Fibroblast of skin of left biceps (primary cell): ENCODE measurements at places on chromosomes 16 and 17.
A peak's percentile ranks its signal among the peaks of the same experiment; 100 is the strongest.

DNA sequence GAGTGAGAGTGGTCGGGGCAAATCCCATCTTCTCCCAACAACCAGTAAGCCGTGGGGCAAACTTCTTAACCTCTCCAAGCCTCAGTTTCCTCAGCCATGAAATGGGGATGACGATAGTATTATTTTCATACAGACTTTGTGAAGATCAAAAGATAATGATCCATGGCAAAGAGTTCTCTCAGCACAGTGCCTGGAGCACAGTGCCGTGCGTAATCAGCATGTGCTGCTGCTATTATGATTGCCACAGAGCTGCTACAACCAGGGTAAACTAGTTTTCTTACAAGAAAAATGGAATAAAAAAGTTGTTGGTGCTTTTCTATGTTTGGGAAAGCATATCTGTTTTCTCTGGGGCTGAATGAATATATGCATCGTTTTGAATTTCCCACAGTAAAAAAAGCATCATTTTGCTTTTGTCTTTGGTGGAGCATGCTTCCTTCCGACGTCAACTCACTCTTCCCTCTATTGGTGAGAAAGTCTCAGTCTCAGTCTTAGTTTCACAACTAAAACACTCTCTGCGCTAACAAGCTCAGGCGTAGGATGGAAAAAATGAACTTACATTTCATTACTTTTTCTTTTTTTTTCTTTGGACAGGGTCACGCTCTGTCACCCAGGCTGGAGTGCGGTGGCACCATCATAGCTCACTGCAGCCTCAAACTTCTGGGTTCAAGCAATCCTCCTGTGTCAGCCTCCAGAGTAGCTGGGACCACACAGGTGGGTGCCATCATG lies 37.2 kb downstream of the CDK5R1 start:
- no peak for DNase-seq

DNA sequence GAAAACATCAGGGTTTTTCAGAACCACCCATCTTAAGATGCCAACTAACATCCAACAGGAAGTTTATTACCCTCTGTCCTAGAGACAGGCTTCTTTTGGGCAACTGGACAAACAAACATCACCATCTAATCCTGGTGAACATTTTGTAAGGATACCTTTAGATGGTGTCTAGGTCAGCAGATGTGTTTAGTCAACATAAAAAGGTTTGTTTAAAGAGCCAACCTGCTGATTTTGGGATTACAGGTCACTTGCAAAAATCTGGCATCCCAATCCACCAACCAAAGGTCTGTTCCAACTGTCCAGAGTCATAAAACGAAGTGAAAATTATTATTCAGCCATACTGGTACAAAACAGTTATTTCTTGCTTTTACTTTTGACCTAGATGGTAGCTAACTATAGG lies 145.2 kb upstream of the C17orf78 start:
- no peak for DNase-seq

DNA sequence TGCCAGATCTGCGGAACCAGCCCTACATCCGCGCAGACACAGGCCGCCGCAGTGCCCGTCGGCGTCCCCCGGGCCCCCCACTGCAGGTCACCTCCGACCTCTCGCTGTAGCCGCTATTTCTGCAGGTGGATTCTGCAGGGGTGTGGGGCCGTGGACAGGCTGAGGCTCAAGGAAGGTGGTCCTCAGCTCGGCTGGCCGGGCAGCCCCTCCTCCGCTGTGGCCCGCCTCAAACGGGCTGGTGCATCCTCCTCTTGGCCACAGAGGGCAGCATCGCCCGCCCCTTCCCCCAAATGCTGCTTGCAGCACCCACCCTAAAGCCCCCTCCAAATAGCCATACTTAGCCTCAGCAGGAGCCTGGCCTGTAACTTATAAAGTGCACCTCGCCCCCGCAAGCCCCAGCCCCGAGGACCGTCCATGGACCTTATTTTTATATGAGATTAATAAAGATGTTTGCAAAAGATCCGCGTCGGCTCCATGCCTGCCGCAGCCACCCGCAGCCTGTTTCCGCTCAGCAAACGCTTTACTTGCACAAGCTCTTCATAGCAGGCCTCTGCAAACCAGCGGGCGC lies 14.9 kb downstream of the SPATA32 start:
- DNase-seq = no peak

DNA sequence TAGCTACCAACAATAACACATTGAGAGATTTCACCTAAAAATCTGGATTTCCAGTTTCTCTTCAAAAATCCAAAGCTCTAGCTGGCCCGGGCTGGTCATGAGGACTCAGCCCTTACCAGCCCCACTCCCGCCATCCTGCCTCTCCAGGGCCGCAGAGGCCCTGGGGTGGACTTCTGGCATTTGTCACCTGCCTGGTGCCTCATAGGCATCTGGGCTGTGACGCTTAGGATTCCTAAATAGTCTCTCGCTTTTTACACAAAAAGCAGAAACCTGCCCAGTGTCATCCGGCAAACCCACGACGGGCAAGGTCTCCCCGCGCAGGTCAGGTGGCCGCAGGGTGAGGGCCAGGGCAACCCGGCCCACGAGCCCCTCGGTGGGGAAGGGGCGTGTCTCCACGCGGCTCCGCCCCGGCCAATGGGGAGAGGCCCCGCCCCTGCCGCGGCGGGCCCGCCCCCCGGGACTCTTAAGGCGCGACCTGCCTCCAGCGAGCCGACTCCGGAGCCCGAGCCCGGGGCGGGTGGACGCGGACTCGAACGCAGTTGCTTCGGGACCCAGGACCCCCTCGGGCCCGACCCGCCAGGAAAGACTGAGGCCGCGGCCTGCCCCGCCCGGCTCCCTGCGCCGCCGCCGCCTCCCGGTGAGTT lies at the start of gene VASN:
Gene VASN, plus strand, starts transcription at position 492 of the 644 bp plus-strand sequence. CDS start 9,030 bp downstream, outside the sequence.
- peak; percentile 51 for DNase-seq

DNA sequence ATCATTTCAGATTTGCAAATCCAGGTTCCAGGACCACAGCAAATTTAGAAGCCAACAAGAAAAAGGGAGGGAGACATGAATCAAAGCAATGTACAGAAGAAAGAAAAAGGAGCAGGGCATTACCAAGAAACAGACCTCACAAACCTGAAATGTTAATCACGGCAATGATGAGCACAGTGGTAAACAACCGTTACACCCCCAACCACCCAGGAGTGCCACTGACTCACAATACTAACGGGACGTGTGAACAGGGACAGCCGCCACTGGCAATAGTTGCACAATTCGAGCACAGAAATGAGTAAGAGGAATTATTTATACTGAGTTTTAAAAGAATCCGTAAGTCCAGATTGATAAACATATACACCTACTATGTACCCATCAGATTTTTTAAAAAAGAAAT lies 13.8 kb downstream of the USP22 start:
- DNase-seq = no peak

- DNase-seq = peak; percentile 73
Observed at GRCh38 chr17:41404024-41404671, 6.7 kb upstream of the KRT31 start.

- DNase-seq = no peak
Observed at GRCh38 chr16:89409161-89409711, 81.1 kb downstream of the ANKRD11 start.

DNA sequence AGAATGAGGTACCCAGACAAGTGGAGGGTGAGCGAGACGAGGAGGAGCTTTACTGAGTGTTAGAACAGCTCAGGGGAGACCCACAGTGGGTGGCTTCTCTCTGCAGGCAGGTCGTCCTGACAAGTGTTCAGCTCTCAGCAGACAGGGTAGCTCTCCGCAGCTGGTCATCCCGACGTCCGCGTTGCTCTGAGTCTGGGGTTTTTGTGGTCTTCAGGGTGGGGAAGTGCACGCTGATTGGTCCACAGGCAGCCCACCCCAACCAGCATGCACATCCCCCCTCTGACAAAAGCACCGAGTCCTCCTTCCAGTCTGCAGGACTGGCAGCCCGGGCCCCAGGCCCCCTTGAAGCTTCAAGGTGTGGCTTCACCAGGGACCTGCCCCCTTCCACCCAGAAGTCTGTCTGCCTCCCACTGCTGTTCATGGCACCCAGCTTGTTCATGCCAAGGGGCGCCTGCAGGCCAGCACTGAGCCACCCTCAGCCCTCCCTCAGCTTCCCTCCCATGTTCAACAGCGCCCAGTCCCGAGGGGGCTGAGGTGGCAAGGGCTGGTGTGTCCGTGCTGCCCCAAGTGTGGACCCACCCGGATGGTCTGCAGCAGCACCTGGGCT lies 19.9 kb upstream of the WDR45B start:
- DNase-seq = no peak

DNA sequence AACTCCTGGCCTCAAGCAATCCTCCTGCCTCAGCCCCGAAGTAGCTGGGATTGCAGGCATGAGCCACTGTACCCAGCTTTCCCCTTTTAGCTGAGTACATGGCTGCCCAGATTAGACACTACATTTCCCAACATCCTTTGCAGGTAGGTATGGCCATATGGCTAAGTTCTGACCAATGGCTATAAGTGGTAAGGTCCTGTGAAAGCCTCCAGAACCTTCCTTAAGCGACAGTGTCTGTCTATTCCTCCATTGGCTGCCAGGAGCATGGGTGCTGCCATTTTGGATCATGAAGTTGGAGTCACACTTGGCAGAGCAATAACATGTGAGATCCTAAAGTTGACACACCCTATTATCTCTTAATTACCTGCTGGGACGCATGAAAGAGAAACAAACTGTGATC lies 24.4 kb upstream of the CRHR1 start:
- no peak for DNase-seq

DNA sequence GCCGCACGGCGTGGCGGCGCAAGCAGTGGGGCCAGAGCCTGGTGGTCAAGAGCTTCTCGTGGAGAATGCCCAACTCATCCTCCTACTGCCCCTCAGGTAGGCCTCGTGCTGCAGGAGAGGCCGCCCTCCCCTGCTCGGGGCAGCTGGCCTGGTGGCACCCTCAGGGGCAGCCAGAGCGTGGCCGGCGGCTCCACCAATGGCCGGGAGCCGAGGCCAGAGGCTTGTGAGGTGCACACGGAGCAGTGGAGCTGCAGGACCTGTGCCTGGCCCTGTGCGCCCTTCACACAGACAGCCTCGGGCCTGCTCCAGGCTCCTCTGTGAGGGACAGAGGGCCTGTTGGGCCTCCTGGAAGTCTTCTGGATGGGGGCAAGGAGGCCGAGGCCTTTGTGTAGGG lies 85.5 kb downstream of the NPIPB11 start:
- no peak for DNase-seq

DNA sequence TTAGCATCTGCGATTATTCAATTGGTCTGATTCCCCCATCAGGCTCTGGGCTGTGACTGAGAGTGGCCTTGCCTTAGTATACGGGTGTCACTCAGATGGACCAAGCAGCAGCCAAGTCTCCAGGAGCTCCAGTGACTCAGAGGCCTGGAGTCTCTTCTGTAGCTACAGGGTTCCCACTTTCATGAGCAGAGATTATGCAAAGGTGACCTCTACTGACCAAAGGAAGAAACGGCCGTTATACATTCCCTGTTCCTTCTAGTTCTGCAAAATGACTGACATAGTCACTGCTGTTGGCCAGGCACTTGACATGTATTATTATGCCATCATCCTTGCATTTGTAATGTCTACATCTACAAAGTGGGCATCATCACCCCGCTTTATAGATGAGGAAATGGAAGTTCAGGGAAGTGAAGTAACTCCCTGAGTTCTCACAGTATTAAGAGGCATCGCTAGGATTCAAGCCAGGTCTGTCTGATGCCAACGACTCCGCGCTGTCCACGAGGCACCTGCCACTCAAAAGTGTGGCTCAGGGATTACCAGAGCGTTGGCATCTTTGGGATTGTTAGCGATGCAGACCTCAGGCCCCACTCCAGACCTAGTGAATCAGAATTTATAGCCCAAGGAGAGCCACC lies 23.3 kb downstream of the SLC38A7 start:
- peak; percentile 51 for DNase-seq

- DNase-seq = no peak
Observed at GRCh38 chr16:72689851-72690250, 358.1 kb downstream of the ZFHX3 start.

GRCh38 chr17:82859431-82860403 lies 19.9 kb upstream of the ZNF750 start:
- DNase-seq = no peak

- no peak for DNase-seq
Observed at GRCh38 chr16:3262517-3262916, 6.1 kb upstream of the MEFV start.

DNA sequence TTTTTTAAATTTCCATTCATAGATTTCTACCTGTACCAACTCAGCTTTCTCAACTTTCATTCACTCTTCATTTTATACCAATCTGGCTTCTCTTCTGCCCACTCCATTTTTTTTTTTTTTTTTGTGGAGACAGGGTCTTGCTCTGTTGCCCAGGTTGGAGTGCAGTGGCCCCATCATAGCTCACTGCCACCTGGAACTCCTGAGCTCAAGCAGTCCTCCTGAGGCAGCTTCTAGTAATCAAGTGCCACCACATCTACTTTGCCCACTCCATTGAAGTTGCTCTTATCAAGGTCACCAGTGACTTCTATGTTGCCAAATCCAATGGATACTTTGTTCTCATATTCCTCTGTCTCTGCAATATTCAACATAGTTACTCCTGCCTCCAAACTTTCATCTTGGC lies 1.7 kb downstream of the SUPT6H start:
- no peak for DNase-seq

- peak; percentile 16 for DNase-seq
Observed at GRCh38 chr16:53291757-53292392, 142.4 kb upstream of the RBL2 start.

DNA sequence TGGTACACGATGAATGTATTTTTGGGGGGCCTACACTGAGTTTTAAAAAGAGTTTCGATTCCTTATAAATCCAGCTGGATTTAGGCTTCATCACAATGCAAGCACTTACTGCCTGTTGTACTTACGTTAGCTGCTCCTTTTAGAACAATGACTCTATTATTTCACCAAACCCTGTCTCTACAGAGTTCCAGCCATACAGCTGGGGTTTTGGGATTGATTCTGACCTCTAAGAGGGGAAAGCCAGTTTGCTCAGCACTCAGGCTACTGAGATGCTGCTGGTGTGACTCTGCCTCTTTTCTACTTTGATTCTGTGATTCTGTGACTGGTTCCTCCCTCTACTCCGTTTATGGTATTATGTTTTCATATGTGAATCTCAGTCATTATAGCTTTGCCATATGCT lies 329.7 kb downstream of the ABCC12 start:
- no peak for DNase-seq

- no peak for DNase-seq
Observed at GRCh38 chr17:65334406-65334805, 197.2 kb downstream of the RGS9 start.

DNA sequence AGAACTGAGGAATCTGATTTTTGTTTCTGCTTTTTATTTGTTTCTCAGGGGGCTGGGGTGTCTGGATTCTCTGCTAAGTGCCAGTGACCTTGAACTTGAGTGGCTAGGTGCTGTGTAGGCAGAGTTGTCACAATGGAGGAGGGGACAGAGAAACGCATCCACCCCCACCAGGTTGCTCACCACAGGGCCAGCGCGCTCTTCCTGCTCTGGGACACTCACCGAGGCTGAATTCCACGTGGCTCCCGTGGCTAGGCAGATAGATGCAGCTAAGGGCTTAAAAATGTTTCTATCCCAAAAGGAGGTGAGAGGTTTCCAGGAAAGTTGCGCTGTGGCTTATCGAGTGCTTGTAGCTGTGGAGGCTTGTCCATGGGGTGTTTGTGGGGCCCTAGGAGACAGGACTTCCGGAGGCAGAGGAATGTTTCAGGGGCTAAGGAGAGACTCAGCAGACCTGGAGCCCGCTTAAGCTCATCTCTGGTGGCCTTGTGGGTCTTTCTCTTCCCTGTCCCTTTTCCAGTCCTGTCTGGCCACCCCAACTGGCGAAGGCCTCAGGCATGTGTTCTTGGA lies 36.8 kb downstream of the ADCY7 start:
- DNase-seq = no peak

- DNase-seq = no peak
Observed at GRCh38 chr16:87834005-87834667, 35.2 kb downstream of the SLC7A5 start.

- DNase-seq = no peak
Observed at GRCh38 chr17:40329839-40330794, 21.1 kb downstream of the RARA start.

- no peak for DNase-seq
Observed at GRCh38 chr17:8475781-8476180, 40.1 kb downstream of the NDEL1 start.
